ENCODE measurements at places on chromosomes 11 and 22. TPM values are rescaled to one million over a fixed set of nuclear protein-coding genes. Genes with fewer than 3 reads are reported as not detected.

DNA sequence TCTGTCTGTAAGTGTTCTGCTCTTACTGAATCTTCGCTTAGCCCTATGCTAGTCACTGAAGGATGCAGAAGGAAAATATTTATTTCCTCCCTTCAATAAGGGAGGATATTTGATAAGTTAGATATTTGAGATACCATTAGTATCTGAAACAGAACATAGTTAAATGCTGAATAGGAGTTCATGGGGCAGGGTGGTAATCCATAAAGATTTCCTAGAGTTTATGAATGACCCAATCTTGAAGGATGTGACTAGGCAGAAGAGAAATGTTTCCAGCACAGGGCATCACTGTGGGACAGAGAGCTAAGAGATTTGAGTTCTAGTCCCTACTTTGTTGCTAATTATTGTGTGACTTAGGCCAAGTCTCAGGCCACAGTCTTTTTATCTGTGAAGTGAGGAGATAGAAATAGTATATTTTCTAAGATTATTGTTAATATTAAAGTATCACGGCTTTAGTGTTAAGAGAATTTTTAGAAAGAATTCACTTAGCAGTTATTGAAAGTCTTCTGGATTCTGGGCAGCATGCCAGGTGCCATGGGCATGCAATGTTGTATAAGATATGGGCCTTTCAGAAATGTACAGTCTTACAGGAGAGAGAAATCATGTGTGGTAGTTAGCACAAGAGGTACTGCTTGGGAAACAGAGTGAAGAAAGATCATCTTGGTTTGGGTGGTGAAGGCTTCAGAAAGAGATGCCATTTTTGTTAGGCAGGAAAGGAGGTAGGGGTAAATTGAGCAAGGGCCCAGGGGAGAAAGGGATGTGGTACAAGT lies 24.0 kb downstream of the SWAP70 start:
- no peak for DNase-seq

DNA sequence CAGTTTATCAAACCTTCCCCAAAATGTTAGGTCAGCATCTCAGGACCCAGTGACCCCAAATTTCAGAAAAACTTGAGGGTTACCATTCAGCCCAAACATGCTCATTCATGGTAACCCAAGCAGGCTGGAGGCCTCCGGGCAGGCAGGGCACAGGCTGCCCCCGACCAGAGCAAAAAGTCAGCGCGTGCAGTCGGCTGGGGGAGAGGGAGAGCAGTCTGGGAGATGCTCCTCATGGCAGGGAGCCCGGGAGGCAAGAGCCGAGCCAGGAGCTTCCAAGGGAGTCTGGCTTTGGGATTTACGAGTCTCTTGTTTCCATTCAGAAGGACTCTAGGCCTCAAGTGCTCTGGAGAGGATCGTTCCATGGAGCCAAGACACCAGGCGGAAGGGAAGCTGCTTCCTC lies 45.7 kb downstream of the RPUSD4 start:
- no peak for DNase-seq

DNA sequence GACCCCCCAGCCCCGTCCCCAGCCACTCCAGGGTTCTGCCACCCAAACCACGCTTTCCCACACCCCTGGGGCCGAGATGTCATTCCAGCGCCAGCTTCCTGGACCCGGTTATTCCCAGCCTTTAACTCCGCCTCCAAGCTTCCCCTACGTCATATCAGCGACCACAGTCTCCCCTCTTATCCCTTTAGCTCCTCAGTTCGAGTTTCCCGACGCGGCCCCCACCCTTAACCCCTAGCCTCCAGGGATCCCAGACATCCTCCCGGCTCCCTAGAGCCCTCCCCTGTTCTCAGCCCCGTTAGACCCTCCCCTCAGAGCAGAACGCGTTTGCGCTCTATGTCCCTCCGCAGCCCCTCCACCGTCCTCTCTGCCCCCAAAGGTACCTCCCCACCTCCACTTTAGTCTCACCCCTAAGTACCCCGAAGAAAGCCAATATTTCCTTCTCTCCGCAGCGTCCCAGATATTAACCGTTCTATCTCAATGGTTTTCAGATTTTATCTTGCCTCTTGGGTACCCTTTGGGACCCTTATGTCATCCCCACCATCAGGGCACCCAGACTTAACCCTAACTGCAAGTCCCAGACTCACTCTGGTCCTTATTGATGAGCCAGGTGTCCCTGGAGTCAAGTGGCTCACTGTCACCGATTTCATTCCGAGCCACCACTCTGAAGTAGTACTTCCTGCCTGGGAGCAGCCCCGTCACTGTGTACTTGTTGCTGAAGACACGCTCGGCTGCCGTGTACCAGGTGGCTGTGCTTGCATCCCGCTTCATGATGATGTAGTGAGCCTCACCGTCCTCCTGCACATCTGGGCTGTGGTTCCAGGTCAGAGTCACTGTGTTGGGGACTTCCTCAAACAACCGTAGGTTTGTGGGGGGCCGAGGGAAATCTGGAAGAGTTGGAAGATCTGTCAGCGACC lies 8.0 kb downstream of the TMEM86A start:
- DNase-seq = no peak

Gene NRGN
- total RNA-seq = 5.7 TPM

DNA sequence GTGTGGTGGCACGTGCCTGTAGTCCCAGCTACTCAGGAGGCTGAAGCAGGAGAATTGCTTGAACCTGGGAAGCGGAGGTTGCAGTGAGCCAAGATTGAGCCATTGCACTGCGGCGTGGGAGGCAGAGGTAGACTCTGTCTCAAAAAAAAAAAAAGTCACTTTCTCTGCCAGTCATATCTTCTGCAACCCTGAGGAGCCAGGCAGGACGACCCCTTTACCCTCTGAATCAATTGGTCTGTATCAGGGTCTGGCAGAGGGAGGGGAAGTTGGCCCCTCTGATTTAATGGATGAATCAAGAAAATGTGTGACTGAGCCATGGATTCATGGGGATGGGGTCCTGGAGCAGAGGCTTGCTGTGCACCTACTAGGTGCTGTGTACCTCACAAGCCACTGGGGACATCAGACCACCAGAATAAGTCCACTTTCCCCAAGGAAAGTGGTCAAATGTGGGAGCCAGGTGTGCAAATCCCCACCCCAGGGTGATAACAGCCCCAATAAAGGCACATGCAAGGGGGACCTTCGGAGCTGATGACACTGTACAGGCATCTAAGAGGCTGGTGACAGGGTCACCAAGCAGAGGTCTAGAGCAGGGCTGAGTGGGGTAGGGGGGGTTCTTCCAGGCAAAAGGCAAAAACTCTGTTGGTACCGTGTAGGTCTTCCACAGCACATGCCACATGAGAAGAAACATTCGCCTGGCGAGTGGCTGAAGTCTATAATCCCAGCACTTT lies 29.0 kb downstream of the TXN2 start:
- DNase-seq = no peak

DNA sequence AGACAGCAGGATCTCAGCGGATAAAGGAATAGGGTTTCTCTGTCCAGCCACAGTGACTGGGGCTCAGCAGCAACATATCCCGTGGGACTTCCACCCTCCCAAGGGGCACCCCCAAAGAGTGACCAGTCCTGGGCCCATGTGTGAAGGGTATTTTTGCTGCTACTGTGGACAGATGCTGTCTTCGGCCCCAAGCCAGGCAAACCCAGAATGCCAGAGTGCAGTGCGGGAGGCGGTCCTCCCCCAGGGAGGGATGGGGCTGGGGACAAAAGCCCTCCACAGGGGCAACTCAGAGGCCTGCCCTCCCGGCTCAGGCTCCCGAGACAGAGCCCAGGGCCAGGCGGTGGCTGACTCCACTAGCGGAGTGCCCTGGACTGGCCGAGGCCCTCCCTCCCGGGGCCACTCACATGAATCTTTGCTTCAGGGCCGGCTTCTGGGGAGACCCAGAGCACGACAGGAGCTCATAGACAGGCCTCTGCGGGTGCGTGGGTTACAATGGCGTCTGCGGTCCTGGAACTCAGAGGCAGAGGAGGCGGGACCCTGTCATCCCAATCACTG lies 34.7 kb upstream of the WNT7B start:
- DNase-seq = no peak

Gene OR8H1
- not detected for total RNA-seq

Gene SCGB1A1
- 1.1 TPM for total RNA-seq

DNA sequence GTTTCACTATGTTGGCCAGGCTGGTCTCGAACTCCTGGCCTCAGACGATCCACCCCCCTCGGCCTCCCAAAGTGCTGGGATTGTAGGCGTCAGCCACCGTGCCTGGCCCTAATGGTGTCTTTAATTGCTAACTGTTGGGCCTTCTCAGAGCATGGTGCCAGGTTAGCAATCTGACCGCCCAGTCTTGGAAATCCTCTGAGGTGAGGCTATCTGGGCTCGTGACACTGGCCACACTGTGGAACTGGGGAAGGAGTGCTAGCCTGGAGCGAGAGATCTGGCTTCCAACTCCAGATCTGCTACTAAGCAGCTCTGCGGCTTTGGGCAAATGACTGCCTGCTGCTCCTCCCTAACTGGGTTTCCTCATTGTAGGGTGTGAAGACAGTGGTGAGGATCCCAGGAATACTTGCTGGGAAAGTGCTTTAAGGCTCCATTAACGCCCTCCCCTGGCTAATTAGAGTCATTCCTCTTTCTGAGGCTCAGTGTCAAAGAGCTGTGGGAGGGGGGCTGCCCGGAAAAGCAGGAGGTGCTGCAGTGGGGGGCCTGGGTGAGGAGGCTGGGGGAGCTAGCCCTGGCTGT lies 35.4 kb downstream of the CHRDL2 start:
- DNase-seq = no peak

Gene MISFA
- total RNA-seq = 5.0 TPM

DNA sequence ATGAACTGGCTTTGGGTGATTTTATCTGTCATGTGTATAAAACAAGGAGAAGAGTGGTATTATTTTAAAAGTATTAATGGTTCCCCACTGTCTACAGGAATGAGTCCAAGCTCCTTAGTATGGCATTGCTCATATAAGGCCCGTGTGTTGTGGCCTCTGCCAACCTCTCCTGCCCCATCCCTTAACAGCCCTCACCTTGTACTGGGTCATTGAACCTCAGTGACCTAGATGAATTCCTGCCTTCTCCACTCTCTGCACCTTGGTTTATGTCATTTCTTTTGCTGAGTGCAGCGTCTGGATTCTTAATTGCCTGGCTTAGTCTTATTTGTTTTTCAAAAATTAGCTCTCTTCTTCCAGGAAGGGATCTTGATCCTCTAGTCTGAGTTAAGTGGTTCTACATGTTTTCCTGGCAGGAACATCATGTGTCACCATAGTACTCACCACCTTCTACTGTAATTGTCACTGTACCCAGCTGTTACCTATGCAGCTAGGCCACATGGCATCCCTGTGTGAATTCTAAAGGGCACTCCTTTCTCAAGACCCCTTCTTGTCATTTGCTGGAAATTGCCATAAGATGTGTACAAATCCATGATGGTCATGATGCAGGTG lies 36.2 kb upstream of the POGLUT3 start:
- DNase-seq = no peak

DNA sequence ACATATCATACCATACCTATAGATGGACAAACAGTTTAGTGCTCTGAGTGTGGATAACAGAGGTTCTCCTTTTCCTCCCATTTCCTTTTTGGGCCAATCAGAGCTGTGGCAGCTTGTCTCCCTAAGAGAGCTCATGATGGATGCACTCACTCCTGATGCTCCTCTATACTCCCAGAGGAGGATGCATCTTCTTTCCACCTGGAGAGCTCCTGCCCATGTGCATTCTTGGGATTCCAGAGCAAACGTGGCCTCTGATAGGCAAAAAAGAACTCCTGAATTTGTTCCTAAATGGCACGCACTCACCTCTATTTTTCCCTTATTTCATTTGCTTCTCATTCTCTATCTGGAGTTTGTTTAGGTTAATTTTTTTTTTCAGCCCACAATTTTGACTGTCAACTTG lies 2.9 kb downstream of the MRGPRX3 start:
- no peak for DNase-seq

Measured in Panc1 (cell line).